ENCODE measurements at places on chromosomes 12 and 14. TPM values are rescaled to one million over a fixed set of nuclear protein-coding genes. Genes with fewer than 3 reads are reported as not detected.

The NOXRED1 gene
- total RNA-seq, result 0.50 TPM

The PPP4R4 gene
- 17.4 TPM for total RNA-seq

The IRAK3 gene
- 0.68 TPM for total RNA-seq

The FOXM1 gene
- 0.07 TPM for total RNA-seq

The RIMBP2 gene
- not detected for total RNA-seq

The SYT10 gene
- not detected for total RNA-seq

The AKT1 gene
- total RNA-seq, result 88.9 TPM

The CD163 gene
- total RNA-seq, result not detected

The C12orf75 gene
- 8.7 TPM for total RNA-seq

The DPF3 gene
- 0.07 TPM for total RNA-seq

The BHLHE41 gene
- total RNA-seq, result 1.1 TPM

The GPR68 gene
- total RNA-seq, result 10.5 TPM

The ASB2 gene
- total RNA-seq, result under 0.01 TPM

The POTEM gene
- not detected for total RNA-seq

The GPHN gene
- 14.0 TPM for total RNA-seq

The KSR2 gene
- under 0.01 TPM for total RNA-seq

The TMTC3 gene
- total RNA-seq, result 58.6 TPM

The ERP27 gene
- 3.6 TPM for total RNA-seq

The RFLNA gene
- total RNA-seq, result 0.34 TPM

The CALCOCO1 gene
- total RNA-seq, result 41.0 TPM

The BDKRB2 gene
- 4.8 TPM for total RNA-seq

The CLEC4A gene
- under 0.01 TPM for total RNA-seq

The MOAP1 gene
- 21.6 TPM for total RNA-seq

The TUBA1C gene
- 208 TPM for total RNA-seq

The MYH6 gene
- total RNA-seq, result not detected
